ENCODE measurements at places on chromosomes 11 and 22.

- DNase-seq = no peak
These were observed 184.4 kb downstream of the CEP164 start for GRCh38 chr11:117511931-117512539.

DNA sequence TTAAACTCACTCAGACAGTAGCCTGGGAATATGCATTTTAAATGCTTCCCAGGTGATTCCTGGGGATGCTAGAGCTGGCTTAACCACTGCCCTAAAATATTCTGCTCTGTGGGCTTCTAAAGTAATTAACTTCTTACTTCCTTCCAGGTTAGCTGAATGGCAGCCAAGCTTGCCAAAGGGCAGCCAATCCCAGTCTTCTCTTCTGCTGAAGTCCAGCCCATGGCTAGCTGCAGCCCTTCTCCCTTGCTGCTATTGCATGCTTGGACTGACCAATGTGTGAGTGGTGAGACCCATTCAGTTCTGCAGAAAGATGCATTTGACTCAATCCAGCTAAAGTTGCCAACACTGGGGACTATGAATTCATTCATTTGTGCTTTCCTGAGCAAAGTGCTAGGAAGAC, 411.9 kb downstream of the SOX6 start:
- DNase-seq = no peak

GRCh38 chr22:23673050-23673620, 17.7 kb upstream of the RGL4 start:
- no peak for DNase-seq

DNA sequence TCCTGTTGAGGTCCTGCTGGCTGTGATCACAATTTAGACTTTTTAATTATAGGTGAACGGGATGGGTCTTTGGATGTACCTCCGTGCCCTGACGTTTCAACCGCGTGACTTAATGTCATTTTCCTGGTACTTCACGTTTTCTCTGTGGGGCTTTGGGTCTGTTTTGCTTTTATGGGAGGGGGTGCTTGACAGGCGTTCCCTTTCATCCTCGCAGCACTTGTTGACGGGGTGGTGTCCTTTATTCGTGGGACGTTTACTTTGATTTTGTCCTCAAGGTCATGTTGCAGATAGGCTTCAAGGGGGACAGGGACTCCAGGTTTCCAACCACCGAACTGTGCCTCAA, 994 bp downstream of the PPP6R3 start:
- no peak for DNase-seq

DNA sequence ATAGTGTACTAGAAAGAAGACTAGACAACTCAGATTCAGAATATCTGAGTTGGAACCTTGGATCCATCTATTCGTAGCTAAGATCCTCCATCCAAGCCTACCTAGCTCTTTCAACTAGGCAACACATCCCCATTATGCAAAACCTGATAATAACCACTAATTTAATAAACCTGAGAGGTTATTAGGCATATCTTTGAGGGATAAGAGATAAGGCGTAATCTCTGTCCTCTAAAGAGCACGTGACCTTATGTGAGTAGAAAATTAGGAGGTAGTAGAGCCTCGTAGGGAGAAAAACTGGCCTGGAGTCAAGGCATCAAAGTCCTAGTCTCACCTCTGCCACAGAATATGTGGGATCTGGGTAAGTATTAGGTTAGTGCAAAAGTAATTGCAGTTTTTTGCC, 87.8 kb downstream of the FAM168A start:
- no peak for DNase-seq

DNA sequence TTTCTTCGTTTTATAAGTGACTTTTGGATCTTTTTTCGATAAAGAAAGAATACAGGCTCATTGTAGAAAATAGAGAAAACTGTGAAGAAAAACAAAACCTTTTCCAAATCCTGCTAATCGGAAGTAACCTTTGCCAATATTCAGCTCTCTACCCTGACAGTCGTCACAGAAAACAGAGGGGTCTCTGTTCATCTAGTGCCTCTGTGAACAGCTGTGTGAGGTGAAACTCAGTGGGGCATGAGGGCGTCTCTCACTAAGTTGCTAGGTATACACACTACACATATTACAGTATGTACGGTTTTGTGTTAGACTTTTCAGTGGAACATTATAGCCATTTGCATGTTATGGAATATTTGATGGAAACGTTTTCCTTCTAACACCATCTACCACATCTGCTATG, 39.4 kb downstream of the DHCR7 start:
- DNase-seq = no peak

DNA sequence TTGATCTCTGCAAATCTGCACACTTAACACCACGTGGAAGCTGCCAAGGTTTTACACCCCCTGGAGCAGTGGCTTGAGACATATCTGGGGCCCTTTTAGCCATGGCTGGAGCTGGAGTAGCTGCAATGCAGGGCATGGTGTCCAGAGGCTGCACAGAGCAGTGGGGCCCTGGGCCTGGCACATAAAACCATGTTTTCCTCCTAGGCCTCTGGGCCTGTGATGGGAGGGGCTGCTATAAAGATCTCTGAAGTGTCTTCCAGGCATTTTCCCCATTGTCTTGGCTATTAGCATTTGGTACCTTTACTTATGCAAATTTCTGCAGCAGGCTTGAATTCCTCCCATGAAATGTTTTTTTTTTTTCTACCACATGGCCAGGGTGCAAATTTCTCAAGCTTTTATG, 33.2 kb downstream of the CALCA start:
- no peak for DNase-seq

DNA sequence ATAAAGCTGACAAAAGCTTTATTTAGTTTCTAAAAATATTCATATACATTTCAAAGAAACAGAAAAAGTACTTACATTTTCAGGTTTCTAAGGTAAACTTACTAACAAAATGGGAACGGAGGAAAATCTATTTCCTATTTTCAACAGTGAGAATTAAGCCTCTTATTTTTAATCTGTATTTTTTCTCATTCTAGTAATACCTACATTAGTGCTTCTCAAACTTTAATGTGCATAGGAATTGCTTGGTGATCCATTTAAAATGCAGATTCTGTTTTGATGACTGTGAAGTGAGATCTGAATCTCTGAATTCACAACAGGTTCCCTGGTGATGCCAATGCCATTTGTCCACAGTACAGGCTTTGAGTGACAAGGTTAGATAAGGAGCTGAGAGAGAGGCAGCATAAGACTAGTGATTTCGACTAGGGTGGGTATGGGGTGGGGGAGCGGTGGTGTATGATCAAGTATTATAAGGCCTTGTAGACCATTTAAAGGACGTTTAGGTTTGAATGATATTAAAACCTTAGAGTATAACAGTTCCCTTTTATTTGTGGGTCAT, 402.8 kb downstream of the CNTN5 start:
- no peak for DNase-seq

GRCh38 chr11:15696069-15696468, 581.3 kb downstream of the INSC start:
- no peak for DNase-seq

- no peak for DNase-seq
These were observed 439.1 kb downstream of the METTL15 start for GRCh38 chr11:28547321-28547741.

- no peak for DNase-seq
These were observed 2423.4 kb downstream of the LRRC4C start for GRCh38 chr11:39036021-39036420.

GRCh38 chr22:37820350-37820749, 2.8 kb upstream of the GALR3 start:
- DNase-seq = no peak

- no peak for DNase-seq
These were observed 13.2 kb downstream of the TANGO2 start for GRCh38 chr22:20034143-20034542.

DNA sequence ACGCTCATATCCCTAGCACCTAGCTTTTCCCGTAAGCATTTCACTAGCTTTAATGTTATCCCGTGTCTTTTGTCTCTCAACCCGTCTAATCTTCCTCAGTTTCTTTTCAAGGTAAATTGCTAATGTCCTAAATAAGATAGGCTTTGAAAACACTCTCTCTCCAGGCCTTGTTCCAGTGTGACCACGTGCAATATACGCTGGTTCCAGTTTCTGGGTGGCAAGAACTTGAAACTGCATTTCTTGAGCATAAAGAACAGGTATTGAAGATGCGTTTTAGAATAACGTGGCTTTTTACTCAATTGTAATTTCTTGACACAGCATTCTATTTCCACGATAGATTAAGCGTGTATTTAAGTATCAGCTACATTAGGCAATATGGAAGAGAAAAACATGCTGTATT, 1.1 kb downstream of the CDC45 start:
- no peak for DNase-seq

- DNase-seq = no peak
These were observed 52.6 kb downstream of the ABTB2 start for GRCh38 chr11:34305193-34305592.

DNA sequence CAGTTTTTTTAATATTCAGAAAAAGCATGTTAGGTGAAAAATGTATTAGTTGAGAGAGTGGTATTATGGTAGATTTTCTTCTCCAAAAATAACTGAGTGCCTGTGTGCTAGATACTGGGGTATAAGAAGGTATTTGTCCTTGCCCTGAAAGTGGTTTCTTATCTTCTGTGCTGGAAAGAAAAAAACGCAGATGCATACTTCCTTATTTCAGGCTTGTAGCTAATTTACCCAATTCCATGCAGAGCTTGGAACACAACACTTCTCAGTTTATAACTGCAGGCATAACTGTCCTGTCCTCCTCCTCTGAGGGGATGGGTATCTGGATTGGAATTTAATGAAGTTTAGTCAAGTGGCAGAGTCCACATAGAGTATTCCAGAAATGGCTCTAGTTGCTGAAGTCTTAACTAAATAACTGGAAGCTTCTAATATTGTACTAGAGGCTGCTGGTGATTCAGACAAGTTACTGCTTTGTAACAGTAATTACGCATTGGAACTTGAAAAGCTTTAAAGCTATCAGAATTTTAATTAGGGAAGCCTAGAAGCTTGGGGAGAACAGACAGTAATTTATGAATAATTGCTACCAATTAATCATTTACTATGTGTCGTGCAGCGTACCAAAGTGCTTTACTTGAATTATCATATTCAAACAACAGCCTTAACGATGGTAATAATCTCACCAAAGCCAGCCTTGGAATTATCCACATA, 12.7 kb upstream of the C11orf91 start:
- DNase-seq = no peak

- DNase-seq = no peak
These were observed 69.6 kb downstream of the ZBTB16 start for GRCh38 chr11:114129142-114129541.

DNA sequence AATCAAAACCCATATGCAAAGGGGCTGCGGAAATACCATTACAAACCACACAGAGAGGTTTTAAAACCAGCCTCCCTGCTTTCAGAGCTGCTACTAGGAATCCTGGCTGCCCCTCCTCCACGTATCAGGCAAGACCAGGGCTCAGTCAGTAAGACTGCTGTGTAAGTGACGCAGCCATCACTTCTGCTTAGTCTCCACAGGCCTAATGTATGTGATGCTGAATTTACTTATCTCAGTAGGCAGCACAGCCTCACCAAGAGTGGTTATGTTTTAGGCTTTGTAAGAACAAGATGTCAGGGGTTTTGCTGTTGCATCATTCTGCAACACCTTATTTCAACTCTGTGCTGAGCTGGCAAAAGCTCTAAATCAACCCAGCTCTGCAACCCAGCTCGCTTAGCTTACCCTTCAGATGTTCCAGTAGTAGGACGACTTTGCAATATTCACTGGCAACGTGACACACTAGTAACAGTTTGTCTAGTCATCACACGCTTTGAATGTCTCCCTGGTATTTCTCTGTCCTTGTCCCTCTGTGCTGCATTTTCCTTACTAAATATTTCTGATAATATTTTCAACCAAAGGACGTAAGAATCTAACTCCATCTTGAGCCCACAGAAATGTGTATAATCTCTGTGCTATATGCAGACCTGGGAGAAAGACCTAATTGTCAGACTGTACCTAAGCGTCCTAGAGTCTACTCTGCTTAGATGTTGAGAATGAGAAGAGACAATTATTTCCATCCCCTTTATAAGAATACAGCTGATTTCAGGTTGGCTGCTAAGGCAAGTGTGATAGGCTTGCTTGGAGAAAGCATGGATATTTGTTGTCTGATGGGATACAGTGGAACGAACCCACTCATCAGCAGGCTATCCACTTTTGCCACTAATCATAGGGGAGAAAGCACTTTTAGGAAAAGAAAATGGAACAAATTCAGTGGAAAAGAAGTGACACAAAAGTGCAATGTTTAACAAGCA, 72.2 kb downstream of the LARGE2 start:
- no peak for DNase-seq

DNA sequence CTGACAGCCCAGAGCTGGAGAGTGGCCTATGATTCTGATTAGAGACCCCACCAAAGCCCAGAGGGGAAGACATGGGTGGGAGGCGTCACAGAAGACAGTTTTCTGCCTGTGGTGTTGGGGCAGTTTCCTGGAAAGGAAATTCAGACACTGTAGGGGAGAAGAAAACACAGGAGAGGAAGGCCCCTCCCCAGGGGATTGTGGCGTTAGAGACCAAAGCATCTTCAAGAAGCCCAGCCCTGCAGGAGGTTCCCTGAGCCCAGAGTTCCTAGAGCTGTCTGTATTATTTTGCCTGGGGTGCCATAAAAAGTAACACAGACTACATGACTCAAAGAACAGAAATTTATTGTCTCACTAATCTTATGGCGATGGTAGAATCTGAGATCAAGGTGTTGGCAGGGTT, 40.2 kb upstream of the PRAME start:
- DNase-seq = no peak

DNA sequence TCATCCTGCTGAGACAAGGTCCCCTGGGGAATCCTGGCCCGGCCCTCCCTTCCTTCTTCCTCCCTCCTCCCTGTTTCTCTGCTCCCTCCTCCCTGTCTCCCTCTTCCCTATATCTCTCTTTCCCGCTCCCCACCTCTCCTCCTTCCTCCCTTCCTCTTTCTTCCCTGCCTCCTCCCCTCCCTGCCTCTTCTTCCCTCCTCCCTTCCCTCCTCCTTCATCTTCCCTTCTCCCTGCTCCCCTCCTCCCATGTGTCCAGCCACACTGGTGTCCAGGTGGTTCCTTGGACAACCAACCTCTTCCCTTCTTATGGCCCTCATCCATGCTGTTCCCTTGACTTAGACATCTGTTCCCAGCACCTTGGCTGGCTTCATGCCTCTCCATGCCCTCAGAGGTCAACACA, 258.1 kb downstream of the MN1 start:
- no peak for DNase-seq

DNA sequence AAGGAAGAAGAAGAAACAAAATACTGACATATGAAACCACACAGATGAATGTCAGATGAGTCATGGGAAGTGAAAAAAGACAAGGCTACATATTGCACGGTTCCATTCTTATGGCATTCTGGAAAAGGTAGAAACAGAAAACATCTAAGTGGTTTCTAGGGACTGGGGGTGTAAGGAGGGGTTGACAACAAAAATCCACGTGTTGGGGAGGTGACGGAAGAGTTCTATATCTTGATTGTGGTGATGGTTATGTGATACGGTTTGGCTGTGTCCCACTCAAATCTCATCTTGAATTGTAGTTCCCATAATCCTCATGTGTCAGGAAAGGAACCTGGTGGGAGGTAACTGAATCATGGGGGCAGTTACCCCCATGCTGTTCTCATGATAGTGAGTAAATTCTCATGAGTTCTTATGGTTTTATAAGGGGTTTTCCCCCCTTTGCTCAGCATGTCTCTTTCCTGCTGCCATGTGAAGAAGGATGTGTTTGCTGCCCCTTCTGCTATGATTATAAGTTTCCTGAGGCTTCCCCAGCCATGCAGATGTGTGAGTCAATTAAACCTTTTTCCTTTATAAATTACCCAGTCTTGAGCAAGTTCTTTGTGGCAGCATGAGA, 6.4 kb upstream of the ARFGAP3 start:
- DNase-seq = no peak

GRCh38 chr11:115776916-115777315, 272.7 kb upstream of the CADM1 start:
- DNase-seq = no peak

Measured in brain pericyte (primary cell).